ENCODE measurements at places on chromosomes 3 and 15.

- peak; percentile 14 for DNase-seq
Observed at GRCh38 chr3:187072511-187072910, 66.8 kb downstream of the RPL39L start.

GRCh38 chr3:155363690-155364070 is 70.2 kb upstream of the STRIT1 start:
- no peak for DNase-seq

DNA sequence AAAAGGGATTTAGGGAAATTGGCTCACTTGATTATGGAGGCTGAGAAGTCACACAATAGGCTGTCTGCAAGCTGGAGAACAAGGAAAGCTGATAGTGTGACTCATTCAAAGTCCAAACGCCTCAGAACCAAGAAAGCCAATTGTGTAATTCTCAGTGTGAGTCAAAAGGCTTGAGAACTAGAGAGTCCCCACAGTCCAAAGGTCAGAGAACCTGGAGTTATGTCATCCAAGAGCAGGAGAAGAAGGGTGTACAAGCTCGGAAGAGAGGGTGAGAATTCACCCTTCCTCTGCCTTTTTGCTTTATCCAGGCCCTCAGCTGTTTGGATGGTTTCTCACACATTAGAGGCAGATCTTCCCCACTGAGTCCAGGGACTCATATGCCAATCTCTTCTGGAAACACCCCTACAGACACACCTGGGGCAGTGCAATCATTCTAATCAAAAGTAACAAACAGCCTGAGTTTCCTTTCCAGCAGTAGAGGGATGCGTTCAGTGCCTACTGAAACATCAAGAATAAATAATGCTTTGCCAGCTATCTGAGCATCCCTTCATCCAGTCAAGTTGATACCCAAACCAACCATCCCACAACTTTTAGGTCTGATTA is 271.5 kb downstream of the SATB1 start:
- no peak for DNase-seq

DNA sequence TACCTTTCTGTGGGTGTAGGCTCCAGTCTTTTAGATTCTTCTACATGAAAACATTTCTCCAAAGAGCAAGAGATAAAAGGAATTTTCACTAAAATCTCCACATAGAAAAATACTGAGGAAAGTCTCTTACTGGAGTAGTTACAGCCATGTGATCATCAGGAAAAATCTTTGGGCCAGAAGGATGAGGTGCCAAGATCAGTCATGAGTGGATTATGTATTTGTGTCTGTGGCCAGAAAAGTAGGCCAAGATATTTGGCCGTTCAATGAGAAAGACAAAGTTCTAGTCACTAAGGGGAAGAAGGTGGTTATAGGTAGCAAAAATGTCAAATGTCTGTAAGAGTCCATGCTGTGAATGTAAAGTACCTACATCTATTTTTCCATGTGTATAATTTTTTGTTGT is 339.3 kb downstream of the NSUN3 start:
- DNase-seq = no peak

DNA sequence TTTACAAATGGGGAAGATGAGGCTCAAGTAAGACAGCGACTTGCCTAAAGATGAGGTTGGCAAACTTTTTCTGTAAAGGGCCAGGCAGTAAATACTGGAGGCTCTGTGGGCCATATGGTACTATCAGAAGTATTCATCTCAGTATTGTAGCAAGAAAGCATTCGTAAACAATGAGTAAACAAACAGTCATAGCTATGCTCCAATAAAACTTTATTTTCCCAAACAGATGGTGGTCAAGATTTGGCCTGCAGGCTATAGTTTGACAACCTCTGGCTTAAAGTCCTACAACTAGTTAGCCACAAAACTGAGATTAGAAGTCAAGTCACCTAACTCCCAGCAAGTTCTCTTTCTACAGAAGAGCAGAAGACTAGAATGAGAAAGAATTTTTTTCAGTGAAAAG is 177.0 kb upstream of the NECTIN3 start:
- no peak for DNase-seq

DNA sequence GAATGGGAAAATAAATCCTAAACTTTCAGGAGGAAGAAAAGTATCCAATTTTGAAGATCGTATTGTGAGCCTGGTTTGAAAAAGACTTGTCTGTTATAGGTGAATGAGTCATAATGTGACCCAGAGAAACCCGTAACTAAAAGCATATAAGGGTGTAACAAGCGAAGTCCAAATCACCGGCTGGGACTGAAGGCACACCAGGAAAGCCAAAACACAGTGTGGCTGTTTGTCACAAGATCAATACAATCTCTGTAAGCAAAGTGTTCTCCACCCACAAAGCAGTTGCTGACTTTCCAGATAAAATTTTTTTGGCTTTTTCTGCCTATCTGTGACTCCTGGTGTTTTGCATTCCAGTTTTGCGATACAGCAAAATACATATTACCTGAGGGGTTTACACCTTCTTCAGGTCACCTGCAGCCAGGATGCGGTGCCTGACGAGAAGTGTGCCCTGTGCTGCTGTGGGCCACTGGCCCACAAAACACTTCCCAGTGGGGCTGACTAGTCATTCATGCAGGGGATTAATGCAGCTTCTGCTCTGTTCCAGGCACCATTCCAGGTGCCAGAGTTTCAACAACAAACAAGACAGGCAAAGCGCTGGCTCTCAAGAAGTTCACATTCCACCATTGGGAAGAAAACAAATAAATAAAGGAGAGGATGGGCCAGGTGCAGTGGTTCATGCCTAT is 14.4 kb downstream of the HES1 start:
- no peak for DNase-seq

- peak; percentile 84 for DNase-seq
Observed at GRCh38 chr3:129314386-129315222, 35.9 kb downstream of the HMCES start.

GRCh38 chr3:73723596-73723995 is 98.9 kb upstream of the PDZRN3 start:
- no peak for DNase-seq

DNA sequence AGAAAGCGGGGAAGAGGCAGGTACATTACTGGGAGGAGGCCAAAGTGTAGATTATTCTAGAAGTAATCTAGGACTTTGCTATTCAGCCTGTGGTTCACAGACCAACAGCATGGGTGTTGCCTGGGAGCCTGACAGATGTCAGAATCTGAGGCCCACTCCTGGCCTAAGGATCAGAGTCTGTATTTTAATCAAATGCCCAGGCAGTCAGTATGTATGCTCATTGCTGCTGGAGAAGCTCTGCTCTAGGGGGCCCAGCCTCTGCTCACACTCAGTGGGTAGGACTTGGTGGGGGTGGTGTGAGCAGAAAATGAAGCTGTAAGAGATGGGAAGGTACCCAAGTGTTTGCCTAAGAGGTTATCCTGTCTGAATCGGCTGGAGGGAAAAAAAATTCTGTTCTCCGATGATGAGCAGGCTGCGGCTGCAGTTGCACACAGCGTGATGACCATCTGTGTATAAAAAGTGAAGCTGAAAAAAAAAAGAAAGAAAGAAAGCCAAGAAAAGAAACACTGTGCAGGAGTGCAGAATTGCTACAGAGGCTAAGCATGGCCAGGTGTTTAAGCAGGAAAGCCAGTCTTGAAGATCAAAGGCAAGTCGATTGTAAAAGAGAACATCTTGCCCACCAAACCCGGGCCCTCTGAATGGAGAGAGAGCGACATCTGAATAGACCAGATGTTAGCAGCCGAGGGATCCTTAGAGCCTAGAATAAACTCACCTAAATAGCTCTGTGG is 65.2 kb downstream of the EIF4E3 start:
- no peak for DNase-seq

DNA sequence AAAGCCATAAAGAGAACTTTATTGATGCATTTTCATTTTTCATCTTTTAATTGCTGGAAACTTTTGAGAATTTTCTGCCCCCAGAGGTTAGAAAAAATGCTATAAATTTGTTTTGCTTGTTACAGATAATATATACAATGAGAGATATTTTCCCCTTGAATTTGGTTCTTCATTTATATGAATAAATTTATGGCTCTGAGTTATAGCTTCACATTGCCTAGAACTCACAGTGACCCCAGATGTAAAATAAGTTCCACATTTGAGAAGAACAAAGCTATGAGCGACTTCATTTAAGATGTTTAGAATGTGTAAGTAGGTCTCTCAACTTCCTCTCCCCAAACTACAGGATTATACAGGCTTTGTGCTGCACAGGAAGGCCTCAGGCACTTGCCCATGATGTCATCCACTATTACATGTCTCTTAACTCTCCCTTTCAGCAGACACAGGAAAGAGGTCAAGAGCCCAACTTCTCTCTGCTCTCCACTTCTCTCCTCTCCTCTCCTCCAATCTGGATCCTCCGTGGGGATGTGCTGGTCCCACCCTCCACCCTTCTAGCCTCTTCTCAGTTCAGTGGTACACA is 92.8 kb downstream of the DUT start:
- no peak for DNase-seq

DNA sequence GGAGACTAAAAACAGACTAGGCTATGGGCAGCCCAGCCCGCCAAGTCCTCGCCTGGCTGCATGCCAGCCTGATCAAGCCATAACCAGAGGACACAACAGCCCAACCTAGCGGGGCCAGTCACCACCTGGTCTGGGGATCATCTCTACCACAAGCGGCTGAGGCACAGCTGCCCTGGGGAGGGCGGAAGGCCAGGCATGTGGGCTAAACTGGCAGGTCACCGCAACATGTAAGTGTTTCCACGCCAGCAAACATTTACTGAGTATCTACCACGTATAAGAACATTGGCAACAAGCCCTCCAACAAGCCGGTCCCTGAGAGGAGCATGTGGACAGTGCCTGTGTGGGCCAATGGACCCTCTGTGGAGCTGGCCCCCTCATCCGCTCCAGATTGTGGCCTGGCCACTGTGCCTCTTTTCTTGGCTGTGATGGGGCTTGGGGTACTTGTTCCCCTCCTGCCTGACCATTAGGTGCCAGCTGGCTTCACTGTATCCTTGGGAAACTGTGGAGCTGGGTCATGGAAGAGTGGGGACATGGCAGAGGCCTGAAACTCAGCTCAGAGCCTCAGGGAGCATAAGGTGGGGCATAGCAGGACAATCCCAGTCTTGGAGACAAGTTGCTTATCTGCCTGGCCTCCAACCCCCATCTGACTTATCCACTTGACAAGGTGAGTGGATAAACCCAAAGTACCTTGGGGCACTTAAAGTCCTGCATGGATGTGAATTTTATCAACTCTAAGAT is 9.0 kb downstream of the UBXN7 start:
- no peak for DNase-seq

- no peak for DNase-seq
Observed at GRCh38 chr15:74454764-74455500, 6.0 kb downstream of the UBL7 start.

DNA sequence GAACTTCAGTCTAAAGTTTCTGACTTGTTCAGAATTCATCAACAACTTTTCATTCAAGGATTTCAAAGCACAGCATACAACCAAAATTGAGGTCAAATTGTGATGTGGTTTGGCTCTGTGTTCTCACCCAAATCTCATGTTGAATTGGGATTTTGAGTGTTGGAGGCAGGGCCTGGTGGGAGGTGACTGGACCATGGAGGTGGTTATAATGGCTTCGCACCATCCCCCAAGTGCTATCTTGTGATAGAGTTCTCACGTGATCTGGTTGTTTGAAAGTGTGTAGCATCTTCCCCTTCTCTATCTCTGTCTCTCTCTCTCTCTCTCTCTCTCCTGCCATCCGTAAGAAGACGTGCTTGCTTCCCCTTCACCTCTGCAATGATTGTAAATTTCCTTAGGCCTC is 19.6 kb upstream of the SUCLG2 start:
- DNase-seq = no peak

DNA sequence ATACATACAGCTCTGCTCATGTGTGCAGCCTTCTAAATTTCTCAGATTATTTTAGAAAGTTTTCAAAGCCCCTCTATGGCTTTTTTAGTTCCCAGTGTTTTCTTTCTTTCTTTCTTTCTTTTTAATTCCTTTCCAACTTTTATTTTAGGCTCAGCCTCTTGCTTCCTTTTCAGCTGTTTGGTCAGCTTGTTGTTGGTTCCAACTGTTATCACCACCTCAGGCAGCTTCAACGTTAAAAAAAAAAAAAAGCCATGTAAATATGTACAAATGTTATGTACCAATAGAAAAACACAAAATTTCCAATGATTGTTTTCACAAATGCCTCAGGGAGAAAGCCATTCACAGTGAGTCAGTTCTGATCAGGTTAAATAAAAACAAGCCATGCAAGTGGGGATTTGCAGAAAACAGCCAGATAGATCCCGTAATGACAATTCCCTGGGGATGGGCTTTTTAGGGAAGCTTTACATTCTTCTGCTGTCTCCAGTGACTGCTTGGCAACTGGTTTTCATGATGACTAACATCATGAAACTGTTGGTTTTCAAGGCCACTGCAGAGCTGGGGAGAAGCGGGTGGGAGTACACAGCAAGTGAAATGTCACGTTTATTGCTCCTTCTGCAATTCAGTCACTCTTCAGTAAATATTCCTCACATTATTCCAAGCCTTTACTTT is 908.4 kb downstream of the EPHA3 start:
- no peak for DNase-seq

GRCh38 chr3:117476572-117476971 is 767.0 kb downstream of the TUSC7 start:
- DNase-seq = no peak

DNA sequence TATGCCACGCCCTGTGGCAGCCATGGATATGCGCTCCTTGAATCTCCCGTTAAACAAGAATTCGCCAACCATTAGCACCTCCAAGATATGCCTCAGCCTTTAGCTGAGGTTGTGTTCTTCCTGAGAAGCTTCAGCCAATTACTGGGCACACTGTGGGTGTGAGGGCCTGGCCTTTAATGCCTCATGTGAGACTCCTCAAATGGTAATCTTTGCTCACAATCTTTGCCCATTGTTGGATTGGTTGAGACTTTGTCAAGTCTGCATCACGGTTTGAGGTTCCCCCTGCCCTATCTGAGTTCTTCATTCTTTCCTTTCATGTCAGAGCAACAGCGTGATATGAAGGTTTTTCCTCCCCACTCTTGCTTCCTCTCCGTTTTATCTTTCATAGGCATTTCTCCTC is 108.1 kb upstream of the CCDC54 start:
- no peak for DNase-seq

GRCh38 chr3:177553012-177553411 is 355.7 kb upstream of the TBL1XR1 start:
- no peak for DNase-seq

DNA sequence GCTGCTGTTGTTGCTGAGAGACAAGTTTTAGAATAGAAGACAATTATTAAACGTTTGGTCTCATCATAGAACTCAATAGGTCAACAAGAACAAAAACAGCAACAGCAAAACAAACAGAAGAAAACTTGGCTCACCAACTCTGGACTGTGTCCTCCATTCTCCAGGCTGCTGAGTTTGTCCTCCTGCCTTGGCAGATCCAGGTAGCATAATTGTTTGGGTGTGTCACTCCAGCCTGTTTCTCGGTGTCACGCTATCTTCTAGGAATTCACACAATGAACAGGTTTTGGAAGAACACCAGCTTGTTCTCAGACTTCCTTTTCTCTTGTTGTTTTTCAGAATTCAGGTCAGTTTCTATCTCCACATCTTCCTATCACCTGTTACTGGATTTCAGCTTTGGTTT is 34.7 kb downstream of the ARRDC4 start:
- no peak for DNase-seq
